B cell (primary cell): ENCODE measurements at places on chromosomes 4 and X. TPM values are rescaled to one million over a fixed set of nuclear protein-coding genes. Genes with fewer than 3 reads are reported as not detected.
A peak's percentile ranks its signal among the peaks of the same experiment; 100 is the strongest.

The BRS3 gene
- not detected in 2 replicates for total RNA-seq

DNA sequence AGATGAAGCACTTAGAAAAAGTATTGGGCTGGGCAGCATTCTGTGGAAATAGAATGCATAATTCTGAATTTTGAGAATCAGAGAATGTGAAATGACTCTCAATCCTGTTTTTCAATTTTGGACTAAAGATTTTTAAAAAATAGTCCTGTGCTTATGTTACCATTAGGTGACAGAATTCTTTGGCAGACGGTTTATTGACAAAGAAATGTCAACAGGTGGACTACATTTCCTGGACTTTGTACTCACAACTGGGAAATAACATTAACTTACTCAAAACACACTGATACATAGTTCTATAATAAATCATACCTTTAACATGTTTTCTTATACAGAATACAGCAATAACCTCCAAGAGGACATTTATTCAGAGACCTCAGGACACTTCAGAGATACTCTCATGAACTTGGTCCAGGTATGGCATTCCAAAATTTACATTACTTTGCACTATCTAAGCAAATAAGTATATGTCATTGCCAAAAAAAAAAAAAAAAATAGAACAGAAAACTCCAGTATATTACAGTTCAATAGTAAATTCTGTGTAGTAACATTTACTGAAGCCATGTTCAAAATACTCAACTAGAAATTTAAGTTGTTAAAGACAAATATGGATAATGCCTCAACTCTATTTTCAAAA lies 72.7 kb downstream of the ANXA10 start:
- no peak for DNase-seq

- DNase-seq = no peak
Measured at GRCh38 chrX:150410513-150410912, 47.4 kb downstream of the MAMLD1 start.

The PAGE5 gene
- total RNA-seq = not detected in 2 replicates

The HSD17B13 gene
- total RNA-seq = 0.32 and 0.39 TPM in 2 replicates

GRCh38 chr4:86910820-86911684 lies 18.8 kb upstream of the C4orf36 start:
- no peak for DNase-seq

DNA sequence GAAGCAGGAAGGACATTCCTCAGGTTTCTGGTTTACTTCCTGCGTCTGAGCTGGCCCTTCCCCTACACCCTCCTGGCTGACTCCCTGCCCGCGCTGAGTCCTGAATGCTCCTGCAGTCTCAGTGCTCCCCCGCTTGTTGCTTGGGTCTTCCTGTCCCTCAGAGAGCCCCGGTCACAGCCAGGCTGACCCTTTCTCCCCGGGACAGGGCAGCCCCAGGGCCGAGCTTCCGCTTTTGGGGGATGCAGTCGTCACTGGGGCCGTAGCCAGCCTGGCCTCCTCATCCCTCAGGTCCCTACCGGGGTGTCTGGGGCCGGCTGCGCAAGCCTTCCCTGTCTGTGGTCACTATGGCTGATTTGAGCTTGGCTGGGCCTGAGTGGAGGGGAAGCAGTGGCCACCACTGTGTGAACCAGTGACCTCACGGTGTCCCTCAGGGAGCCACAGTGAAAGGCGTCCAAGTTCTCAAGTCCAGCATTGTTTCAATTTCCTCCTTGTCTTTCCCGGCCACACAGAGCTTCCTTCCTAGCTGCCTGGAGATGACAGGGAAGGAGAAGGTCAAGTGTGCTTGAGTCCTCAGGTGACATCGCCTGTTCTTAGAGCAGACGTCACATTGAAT lies 34.1 kb upstream of the ASMTL start:
- no peak for DNase-seq

- DNase-seq = no peak
Measured at GRCh38 chr4:164224871-164225270, 529.1 kb upstream of the SMIM31 start.

DNA sequence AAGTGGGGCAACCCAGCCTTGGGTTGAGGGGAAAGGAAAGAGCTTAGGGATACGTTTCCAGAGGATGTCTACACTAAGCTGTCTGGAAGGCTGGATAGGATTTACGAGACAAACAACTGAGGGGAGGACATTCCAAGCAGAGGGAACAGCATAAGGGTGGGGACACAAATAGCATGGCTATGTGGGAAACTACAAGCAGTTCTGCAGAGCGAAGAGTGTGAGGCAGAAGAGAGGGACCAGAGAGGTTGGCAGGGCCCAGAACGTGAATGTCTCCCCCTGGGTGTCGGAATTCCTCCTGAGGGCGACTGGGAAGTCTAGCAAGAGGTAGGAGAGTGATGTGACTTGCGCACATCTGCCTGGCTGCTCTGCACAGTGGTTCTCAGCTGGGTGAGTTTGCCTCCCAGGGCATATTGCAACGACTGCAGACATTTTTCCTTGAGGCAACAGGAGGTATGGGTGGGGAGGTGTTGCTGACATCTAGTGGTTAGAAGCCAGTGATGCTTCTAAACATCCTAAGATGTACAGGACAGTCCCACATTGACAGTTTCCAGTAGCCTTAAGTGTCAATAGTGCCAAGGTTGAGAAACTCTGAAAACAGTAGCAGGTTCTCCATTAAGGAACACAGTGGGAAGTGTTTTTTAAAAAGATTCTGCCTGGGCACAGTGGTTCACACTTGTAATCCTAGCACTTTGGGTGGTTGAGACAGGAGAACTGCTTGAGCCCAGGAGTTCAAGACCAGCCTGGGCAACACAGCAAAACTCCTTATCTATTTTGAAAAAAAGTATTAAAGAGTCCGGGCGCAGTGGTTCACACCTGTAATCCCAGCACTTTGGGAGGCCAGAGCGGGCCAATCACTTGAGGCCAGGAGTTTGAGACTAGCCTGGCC lies 9.2 kb downstream of the NDUFA1 start:
- peak; percentile 58 for DNase-seq

GRCh38 chr4:109818268-109818667 lies 2.7 kb downstream of the GAR1 start:
- DNase-seq = no peak

GRCh38 chrX:28549838-28550237 lies 37.4 kb upstream of the IL1RAPL1 start:
- no peak for DNase-seq

- DNase-seq = no peak
Measured at GRCh38 chr4:72666910-72667309, 97.9 kb upstream of the ADAMTS3 start.

DNA sequence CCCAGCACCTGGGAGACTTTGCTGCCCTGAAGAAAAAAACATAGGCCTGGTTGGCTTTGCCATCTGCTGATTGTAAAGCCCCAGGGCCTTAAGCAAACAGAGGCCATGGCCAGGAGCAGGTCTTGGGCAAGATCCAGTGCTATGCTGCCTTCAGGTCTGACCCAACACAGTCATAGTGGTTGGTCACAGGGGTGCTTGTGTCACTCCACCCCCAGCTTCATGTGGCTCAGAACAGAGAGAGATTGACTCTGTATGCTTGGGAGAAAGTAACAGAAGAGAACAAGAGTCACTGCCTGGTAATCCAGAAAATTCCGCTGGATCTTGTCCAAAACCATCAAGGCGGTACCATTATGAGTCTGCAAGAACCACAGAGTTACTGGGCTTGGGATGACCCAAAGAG lies 24.4 kb upstream of the SMARCA5 start:
- no peak for DNase-seq

- DNase-seq = no peak
Measured at GRCh38 chrX:69088171-69088938, 76.9 kb downstream of the PJA1 start.

- DNase-seq = peak; percentile 69
Measured at GRCh38 chr4:26330186-26330787, 9.5 kb downstream of the RBPJ start.

- no peak for DNase-seq
Measured at GRCh38 chr4:144627663-144628076, 18.3 kb upstream of the HHIP start.

- no peak for DNase-seq
Measured at GRCh38 chrX:18887825-18888212, 96.1 kb downstream of the PHKA2 start.

DNA sequence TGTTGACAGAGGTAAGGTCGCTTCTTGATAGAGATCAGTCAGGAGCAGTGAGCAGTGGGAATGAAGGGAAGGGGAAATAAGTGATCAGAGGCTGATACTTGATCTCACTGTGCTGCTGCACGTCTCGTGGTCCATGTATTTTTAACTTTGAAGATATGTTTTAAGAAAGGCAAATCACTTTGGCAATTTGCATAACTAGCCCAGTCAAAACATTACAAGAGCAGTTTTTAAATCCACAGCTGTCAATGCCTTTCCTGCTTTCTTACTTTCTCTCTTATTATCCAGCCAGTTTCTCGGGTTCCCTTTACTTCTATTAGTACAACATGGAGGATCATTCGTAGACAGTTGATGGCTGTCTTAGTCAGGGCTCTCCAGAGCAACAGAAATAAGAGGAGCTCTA lies 472.8 kb downstream of the TMA16 start:
- no peak for DNase-seq

DNA sequence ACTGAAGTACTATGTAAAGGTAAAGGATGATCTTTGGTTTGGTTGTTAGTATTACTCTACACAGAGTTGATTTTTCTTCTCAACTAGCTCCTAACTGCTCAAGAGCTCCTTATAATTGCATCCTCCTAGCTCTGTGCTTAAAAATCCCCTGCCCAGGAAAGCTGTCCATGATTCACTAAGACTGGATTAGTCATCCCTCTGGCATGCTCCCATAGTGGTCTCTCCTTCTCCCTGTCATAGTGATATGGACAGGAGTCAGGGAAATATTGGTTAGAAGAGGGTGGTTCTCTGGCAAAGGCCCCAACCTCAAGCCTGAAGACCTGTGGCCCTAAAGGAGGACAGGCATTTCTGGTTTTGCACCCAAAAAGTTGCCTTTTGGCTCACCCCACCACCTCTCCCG lies 242.3 kb upstream of the KCNIP4 start:
- no peak for DNase-seq

DNA sequence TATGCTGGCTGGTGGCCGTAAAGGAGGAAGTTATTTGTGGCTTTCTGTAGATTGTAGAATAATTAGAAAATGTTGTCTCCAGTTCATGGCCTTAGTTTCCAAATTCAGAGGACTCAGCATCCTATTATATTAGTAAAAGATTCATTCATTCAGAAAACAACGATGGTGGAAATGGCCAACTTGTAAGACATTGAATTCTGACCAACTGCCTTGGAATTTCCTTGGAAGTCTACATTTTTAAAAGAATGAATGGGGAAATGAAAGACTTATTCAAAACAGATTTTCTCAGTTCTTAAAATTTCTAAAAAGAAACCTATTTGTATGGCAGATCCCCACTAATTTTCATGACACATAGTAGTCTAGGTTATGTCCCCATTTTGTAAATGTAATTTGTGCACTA lies 561.5 kb downstream of the ANKRD50 start:
- DNase-seq = no peak

The MSMO1 gene
- 30.8 and 34.6 TPM in 2 replicates for total RNA-seq

- no peak for DNase-seq
Measured at GRCh38 chrX:389021-389441, 2.3 kb upstream of the PPP2R3B start.

The RBM46 gene
- total RNA-seq = not detected in 2 replicates

DNA sequence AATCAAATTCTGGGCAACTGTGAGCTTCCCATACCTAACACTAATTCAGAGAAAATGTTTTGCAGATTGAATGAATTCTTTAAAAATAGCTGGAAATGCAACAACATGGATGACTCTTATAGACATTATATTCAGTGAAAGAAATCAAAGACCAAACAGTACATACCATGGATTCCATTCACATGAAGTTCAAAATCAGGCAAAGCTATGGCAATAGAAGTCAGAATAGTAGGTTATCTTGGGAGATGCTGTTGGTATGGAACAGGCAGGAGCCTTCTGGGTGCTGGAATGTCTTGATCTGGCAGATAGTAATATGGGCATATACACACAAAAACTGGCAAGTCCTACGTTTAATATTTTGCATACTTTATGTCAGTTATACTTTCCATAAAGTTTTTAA lies 25.5 kb upstream of the CBLL2 start:
- no peak for DNase-seq

DNA sequence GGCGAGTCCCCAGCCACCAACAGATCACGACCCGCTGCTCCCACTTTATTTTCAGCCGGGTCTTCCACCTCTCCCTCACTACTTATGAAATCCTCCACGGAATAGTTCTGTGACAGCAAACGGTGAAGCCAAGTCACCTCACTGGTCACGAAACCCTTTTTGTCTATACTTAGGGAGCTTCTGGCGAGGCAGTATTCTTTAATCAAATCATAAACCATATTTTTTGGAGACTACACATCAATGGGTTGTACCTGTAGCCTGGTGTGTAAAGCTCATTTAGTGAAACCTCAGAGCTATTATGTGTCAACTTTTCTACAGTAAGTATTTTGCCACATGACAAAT lies 809 bp upstream of the H2AZ1 start:
- no peak for DNase-seq

GRCh38 chrX:31228909-31229308 lies 157.1 kb upstream of the FTHL17 start:
- peak; percentile 72 for DNase-seq

- DNase-seq = no peak
Measured at GRCh38 chrX:94454606-94455005, 780.6 kb downstream of the FAM133A start.

DNA sequence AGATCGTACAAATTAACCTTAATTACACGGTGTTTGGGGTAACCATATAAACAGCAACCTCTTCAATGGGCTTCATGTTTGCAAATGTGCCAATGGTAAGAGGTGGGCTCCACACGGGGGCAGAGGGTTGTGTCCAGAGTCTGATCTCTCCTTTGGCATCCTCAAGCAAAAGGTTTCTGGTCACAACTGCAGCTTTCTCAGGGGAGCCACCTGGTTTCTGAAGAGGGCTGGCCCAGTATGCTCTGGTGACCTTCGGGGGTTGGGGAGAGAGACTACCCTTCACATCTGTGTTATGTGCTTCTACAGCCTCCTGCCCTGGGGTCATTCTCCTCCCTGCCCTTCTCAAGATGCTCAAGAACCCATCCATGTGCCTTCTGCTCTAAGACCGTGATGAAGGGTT lies 259.6 kb downstream of the CRLF2 start:
- no peak for DNase-seq

The TCEAL7 gene
- total RNA-seq = not detected in 2 replicates

The DMD gene
- total RNA-seq = 51.8 and 53.1 TPM in 2 replicates
